ENCODE measurements at places on chromosomes 3 and 15. TPM values are rescaled to one million over a fixed set of nuclear protein-coding genes. Genes with fewer than 3 reads are reported as not detected.

The TGM5 gene
- total RNA-seq: not detected

The MYL3 gene
- 0.09 TPM for total RNA-seq

The ZIC1 gene
- not detected for total RNA-seq

The SPINK8 gene
- total RNA-seq: not detected

The GOLGA8G gene
- not detected for total RNA-seq

Measured in bronchial smooth muscle cell (primary cell).